Stimulated activated CD8-positive, alpha-beta memory T cell treated with anti-CD3 and anti-CD28 coated beads, Interleukin-7, amount 100 ng/mL, for 1 hour (primary cell): ENCODE measurements at places on chromosomes 3 and 15.

- DNase-seq: no peak
These were observed 604 bp upstream of the TJP1 start for GRCh38 chr15:29822684-29823459.

DNA sequence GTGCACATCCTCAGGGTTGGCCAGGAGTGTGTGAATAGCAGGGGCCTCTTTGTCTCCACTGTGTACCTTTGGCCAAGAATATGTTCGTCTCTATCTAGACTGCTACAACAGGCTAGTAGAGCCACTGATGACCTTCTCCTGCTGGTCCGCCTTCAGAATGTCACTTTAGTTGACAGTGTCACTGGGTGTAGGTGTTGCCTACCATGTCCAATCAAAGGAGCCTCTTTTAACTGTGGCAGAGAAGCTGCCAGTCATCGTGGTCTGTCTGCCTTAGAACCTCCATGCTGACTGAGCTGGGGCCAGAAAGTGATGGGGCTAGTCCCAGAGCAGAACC is 40.1 kb downstream of the OXSR1 start:
- no peak for DNase-seq

DNA sequence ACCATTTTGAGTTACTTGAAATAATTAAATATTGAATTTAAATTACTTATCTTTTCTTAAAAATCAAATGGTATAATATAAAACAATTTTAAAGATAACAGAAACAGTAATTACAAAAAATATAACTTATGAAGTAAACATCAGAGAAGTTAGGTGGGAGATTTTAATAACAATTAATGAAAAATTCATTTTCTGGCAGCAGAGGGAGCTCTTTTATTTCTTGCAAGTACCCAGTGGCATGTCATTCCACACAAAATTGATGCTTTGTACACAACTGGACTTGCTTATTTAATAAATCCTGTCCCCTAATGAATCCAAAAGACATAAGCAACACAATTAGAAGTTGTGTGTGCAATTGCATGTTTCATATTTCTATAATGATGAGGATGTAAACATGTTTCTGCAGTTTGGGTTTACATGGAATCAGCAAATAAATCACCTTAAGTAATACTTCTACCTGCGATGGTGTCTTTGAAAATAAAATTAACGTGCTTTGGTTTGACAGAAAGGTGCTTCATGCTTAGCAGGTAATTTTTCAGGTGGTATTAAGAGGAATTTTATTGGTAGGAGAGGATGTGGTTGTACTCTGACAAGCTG is 861.3 kb downstream of the ZPLD1 start:
- DNase-seq: no peak

- DNase-seq: no peak
These were observed 246.4 kb downstream of the SLC9A9 start for GRCh38 chr3:143601723-143602484.

DNA sequence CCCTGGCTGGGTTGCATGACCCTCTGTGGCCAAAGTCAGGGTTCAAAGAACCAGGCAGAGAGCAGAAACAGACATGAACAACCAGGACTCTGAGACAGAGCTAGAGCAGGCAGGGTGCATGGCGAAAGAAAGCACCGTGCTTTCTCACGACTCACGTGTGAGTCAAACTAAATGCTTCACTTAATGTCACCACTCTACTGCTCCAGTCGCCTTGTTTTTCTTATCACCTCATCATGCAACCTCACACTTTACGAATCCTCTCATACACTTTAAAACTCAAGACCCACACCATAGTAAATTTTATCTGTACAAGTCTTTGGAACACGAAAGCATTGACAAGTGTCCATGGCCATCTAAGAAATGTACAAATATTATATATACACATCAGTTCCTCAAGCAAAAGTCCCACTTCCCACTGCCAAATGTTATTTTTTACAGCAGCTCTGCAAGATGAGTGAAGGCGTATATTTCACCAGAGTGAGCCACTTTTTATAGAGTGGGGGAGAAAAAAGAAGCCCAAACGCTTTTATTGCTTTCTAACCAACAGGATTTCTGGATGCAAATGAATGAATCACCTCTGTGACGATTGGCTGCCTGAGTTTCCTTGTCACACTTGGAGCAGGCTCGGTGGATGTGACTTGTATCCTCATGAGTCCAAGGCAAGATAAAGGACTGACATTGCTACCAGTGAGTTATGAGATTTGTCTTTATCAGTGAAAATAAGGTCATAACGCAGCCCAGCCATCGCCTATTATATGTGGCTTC is 16.0 kb upstream of the MEGF11 start:
- no peak for DNase-seq

GRCh38 chr3:126439968-126440708 is 35.6 kb downstream of the ZXDC start:
- no peak for DNase-seq

DNA sequence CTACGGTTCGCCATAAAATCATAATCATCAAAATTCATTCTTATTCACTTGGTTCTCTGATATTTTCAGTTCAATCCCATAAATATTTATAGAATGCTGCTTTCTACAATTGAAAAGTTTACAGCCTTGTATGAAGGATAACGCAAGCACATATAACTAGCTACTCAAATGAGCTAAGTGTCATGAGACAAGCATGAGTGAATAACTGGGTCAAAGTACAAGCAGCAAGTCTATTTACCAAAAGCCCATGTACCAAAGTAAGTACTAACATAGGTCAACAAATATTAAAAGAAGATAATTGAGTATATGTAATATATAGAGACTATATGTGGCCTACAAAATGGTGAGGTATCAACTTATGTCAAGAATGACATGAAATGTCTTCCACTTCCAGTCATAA is 596.6 kb downstream of the GBE1 start:
- no peak for DNase-seq

DNA sequence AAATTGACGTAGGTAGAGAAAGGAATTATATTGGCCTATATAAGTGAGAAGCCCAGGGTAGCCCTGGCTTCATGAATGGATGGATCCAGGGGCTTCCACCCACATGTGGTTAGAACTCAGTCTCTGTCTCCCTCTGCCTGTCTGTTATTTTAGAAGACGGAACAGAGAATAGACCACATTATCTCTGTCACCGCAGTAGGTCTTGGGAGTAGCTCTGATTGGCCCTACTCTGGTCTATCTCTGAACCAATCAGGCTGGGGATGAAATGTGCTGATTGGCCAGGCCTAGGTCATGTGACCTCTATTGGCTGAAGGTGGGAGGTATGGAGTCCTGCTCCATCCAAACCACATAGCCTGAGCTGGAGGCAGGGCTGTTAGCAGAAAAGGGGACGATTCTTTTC is 143.0 kb upstream of the PRR23C start:
- no peak for DNase-seq

DNA sequence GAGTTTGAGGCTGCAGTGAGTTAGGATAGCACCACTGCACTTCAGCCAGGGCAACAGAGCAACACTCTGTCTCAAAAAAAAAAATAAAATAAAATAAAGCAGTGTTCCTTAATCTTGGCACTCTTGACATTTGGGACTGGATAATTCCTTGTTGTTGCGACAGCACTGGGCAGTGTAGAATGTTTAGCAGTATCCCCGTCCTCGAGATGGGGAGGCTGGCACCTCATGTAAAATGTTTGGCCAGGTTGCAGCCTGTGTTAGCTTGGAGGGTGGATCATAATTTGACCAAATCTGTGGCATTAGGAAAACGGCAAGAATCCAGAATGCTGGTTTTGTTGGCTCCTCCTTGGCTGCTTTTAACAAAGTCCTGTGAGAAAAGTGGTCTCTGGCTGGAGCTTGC is 47.0 kb downstream of the ZNF445 start:
- DNase-seq: no peak

- DNase-seq: no peak
These were observed 8.3 kb downstream of the SHC4 start for GRCh38 chr15:48955370-48955769.

- DNase-seq: no peak
These were observed 57.5 kb downstream of the TPRG1 start for GRCh38 chr3:189229196-189229828.

DNA sequence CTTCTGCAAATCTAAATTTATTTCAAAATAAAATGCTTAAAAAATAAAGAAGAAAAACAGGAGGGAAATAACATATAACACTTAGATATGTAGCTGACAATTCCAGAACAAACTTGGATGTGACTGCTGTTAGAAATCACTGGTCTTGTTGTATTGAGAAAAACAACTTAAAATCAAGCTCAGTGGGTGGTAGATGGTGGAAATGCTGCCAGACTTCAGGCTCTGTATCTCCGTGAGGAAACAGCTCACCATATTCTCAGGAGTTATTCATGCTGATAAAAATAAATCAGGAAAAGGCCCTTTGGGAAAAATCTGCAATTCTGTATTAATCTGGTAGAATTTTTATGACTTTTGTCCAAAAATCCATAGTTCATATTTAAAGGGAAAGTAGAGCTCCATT is 477.6 kb downstream of the RAP2B start:
- no peak for DNase-seq

DNA sequence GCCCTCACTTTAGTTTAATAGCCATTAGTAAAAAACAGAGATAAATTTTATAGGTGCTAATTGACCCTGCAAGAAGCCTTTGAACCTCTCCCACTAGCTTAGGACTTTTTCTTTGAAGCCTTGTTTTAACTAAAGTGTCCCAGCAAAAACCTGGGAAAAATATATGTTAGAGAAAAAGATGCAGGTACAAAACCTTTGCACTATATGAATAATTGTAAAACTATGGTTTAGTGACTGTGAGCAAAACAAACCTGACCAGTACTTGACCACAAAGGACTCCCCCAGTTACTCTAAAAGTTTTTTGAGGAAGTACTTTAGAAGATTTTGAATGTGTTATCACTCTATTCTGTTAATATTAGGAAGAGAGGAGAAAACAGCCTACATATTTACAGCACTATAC is 123.3 kb upstream of the TP63 start:
- DNase-seq: no peak

DNA sequence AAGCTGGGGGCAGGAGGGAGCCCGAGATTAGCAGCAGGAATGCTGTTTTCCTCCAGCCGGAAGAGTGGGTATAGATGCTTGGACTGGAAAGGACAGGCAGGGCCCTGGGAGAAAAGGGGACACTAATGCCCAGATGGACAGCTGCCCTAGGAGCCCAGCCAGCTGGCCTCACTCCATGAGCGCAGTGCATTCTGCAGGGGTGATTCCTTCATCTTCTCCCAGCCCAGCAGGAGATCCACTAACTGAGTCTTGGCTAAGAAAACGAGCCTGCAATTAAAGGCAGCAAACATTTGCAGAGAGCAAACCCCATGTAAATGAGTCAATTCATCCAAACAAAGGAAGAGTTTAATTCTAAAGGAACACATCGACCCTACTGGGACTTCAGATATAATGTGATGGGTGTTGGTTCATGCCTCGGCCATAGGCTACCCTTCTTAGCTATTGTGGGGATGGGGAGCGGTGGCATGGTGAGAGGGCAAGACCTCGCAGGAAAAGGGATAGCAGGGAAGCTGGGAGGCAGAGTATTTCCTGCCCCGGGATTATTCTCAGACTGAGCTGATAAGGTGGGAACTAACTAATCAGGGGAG is 13.3 kb upstream of the MINAR1 start:
- no peak for DNase-seq

GRCh38 chr3:192917028-192917403 is 640 bp downstream of the MB21D2 start:
- DNase-seq: no peak

DNA sequence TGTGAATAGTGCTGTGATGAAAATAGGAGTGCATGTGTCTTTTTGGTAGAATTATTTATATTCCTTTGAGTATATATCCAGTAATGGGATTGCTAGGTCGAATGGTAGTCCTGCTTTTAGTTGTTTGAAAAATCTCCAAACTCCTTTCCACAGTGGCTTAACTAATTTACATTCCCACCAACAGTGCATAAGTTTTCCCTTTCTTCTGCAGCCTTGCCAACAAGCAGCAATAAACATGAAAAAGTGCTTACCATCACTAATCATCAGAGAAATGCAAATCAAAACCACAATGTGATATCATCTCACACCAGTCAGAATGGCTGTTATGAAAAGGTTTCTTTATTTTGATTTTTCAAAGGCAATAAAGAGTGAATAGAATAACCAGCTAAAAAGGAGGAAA is 1105.9 kb downstream of the NAALADL2 start:
- DNase-seq: no peak

- DNase-seq: no peak
These were observed 61.5 kb upstream of the GOLIM4 start for GRCh38 chr3:168157099-168157700.

DNA sequence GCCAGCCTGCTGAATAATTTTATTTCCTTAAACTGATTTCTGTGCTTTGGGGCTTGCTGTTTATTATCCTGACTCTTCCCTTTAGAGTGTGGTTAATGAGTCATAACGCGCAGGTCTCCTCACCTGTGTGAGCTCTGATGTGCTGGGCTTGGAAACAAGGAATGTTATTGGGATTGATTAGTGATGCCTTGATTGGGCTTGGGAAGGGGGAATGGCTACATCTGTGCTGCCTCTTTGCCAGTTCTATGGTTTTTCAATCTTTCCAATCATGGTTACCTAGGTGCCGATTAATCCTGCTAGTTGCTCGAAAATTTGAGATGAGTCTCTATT is 161.0 kb downstream of the THSD4 start:
- no peak for DNase-seq

DNA sequence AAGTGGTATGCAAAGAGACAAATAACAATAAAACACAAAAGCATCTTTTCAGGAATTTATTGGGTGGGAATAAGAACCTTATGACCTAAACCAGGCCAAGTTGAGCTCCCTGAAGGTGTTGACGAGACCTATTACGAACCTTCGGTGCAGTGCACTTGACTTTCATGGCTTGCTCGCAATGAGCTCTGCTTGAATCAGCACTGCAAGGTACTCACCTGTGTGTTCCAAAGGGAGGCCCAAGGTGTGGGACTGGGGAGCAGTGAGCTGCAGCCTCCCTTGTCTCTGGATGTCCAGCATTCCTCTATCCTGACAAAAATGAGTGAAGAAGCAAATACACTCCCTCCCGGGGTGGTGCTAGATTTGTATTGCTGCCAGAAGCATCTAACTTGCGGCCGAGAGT is at the start of gene MDFIC2:
Gene MDFIC2, minus strand, starts transcription at position 303 of the 400 bp plus-strand sequence. CDS start 665 bp downstream, outside the sequence.
- no peak for DNase-seq

GRCh38 chr15:94383706-94384105 is 152.3 kb downstream of the MCTP2 start:
- DNase-seq: no peak

DNA sequence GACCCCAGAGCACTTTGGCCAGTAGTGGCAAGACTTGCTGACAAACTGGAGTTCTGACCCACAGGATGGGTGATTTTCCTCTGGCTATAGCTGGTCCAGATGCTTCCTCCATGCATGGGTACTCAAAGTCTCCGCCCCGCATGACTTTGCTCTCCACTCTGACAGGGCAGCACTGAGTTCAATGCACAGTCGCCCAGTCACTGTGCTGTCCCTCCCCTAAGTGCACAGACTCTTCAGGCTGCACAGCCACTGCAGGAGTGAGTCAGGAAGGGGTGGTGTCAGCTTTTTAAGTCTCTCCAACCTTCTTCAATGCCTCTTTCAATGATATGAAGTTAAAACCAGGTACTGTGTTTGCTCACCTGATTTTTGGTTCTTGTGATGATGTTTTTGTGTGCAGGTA is 17.8 kb downstream of the TEX9 start:
- DNase-seq: no peak

- no peak for DNase-seq
These were observed 39.8 kb downstream of the MUC20 start for GRCh38 chr3:195760345-195761122.

GRCh38 chr3:99931059-99931458 is 113.4 kb downstream of the CMSS1 start:
- no peak for DNase-seq
